Fibroblast of gingiva (primary cell): ENCODE measurements at places on chromosomes 5 and 9.

DNA sequence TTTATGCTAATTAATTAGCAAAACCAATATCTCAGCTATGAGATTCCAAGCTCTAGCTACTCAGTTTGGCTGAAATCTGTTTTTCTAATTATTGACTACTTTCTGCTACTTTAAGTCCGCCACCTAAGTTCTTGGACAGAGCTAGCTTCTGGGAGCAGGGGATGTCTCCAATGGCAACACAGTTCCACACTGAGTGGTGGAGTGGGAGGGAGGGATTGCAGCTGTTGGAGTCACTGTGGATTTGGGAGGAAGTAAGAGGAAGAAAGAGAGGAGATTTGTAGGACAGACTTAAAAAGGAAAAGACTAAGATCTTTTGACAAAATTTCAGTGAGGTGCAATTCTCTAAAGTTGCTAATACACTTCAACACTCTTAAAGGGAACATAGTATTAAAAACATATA, 450.8 kb downstream of the NFIB start:
- DNase-seq: no peak

DNA sequence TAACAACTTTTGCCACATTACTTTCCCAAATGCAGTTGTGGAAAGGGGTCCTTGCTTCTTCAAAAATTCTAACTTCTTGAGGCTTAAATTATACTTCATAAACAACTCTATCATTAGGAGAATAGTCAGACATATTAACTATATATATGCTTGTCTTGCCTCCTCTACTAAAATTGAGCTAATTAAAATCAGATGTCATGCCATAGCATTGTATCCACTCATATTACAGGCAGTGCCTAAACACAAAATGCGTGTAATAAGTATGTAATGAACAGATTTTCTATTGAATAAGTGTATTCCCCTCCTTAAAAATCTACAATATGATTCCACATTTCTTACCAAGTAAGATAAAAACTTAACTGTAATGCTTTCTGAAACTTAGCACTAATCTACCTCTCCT, 204.5 kb downstream of the PLK2 start:
- DNase-seq: no peak

GRCh38 chr5:8907168-8907868, 638.6 kb downstream of the SEMA5A start:
- DNase-seq: peak; percentile 50

GRCh38 chr9:134434894-134435506, 108.7 kb downstream of the RXRA start:
- peak; percentile 97 for DNase-seq

- DNase-seq: peak; percentile 59
These were observed 126.4 kb upstream of the SLC12A2 start for GRCh38 chr5:127957183-127957582.

DNA sequence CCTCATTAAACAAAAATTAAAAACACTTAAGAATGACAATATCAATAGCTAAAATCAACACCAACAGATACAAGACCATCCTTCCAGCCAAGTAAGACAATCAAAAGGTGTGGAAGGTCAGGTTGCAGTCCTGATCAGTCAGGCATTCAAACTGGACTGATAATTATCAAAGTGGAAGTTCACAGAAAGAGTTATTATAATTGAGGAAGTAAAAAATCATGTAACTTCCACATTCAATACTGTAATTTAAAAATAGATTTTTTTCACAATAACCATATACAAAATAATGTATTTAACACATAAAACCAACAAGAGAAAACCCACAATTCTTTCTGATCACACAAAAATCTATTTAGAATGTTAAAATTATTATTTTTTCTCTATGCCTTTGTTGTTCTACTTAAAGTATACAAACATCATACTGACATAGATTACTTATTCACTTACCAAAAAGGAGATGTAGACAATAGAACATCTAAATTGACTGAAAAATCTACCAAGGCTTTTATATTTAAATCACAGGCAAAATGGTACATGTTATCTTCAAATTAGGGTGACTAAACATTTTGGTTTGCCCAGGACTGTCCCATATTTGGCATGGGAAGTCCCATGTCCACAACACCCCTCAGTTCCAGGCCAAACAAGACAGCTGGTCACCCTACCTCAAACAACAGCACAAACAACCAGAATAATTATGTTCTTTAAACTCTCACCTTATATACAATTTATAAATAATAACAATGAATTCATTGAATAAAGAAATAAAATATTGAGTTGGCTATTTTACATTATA, 142.5 kb upstream of the SLC24A2 start:
- DNase-seq: no peak

GRCh38 chr5:177994561-177995190, 1.4 kb downstream of the PROP1 start:
- DNase-seq: no peak

GRCh38 chr5:117327511-117327910, 752.9 kb upstream of the SEMA6A start:
- peak; percentile 2 for DNase-seq

GRCh38 chr5:169303119-169303515, 2.2 kb upstream of the SLIT3 start:
- no peak for DNase-seq

DNA sequence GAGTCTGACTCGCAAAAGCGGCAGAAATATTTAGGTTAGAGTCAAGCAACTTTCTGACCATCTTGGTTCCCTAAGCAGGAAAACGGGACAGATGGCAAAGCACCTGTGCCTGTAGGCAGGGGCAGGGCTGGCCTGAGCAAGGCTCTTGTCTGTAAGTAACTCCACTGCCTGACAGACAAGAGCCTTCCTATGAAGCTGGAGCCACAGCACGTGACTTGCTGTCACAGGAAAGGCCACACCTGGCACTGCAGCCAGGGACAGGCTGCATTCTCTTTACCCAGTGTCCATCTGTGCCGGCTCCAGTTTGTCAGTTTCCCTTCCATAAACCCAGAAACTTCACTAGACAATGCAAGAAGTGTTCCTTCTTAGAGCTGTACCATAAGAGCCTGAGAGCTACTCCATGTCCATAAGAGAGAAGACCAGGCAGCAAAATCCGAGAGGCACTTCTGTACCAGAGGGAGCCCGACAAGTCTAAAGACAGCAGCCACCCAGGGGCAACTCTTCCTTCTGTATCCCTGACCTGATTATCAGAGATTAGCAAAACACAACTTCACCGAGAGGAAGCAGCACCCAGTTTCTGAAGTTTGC, 78.1 kb downstream of the GPR21 start:
- no peak for DNase-seq

DNA sequence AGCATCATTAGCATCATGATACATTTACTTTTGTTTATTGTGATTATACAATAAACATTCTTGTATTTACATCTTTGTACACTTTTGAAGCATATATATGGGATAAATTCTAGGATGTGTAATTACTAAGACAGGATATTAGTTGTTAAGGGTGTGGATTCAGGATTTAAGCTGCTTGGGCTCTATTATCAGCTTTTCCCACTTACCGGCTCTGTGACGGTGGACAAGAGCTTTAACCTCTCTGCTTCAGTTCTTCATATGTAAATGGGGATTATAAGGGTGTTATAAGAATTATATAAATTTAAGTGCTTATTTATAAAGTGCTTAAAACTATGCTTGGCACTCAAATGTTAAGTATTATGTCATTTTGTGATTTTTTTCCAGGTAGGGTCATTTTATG, 131.1 kb downstream of the FER start:
- DNase-seq: no peak

GRCh38 chr9:77462066-77462465, 186.1 kb downstream of the GNA14 start:
- DNase-seq: no peak

GRCh38 chr5:143309661-143310431, 93.6 kb downstream of the NR3C1 start:
- DNase-seq: peak; percentile 60

GRCh38 chr5:74540622-74541021, 99.9 kb downstream of the ENC1 start:
- no peak for DNase-seq

DNA sequence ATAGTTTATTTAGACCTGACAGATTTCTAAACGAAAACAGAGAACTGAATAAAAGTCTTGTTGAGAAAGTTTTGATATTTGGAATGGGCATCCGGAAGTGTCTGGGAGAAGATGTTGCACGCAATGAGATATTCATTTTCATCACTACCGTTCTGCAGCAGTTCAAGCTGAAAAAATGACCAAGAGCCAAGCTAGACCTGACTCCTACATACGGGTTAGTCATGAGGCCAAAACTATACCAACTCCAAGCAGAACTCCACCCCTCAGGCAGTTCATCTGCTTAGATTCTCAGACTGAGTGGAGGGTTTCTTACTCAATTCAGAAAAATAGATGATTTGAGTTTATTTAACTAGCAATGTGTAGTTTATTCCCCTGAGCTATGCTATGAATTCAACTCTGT, 95.4 kb upstream of the ANXA1 start:
- peak; percentile 63 for DNase-seq

DNA sequence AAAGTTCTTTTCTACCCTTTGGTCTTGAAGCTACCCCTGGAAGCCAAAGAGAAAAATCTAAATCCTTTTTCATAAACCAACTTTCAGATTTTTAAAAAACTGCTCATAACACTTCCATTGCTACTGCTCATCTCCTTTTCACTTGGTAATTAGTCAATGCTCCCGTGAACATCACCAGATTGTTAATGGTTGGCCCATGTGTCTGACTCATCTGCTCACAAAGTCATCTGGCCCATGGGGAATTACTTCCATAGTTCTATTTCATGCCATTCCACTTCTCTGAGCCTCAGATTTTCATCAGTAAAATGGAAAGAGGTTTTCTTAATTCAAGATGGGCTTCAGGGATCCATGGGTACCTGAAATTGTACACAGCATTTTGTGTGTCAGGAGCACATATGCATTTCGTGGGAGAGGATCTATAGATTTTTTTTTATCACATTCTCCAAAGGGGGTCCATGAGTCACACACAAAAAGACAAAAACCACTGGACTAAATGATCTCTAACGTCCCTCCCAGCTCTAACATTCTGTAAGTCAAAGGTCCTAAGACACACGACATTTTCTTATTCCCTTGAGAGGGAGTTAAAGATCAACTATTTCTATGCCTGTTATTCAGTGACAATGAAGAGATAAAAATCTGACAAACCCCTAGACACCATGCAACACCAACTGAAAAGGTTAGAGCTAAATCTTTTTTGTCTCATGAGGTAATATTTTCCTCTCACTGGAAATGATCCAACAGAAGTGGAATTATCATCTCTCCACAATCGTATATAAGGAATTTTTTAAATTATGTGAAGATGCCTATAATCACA, 75.4 kb downstream of the TEX10 start:
- DNase-seq: peak; percentile 52

- peak; percentile 47 for DNase-seq
These were observed 75.2 kb upstream of the SSBP2 start for GRCh38 chr5:81826128-81826527.

DNA sequence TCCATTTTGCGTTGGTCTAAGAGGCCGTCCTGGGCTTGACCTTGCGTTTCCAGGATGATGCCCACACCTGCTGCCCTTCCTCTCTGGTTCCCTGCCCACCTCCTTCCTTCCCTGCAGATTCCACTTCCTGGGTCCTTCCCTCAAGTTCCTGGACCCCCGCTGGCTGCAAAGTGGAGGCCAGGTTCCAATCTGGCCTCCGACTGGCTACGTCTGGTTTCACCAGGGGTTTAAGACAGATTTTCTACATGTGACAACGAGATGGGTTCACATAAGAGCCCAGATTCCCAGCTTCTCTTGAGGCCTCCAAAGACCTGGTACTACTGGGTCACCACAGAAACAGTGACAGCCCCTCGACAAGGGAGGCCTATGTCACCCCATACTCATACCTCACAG, 2.1 kb downstream of the MGAT4B start:
- DNase-seq: no peak

DNA sequence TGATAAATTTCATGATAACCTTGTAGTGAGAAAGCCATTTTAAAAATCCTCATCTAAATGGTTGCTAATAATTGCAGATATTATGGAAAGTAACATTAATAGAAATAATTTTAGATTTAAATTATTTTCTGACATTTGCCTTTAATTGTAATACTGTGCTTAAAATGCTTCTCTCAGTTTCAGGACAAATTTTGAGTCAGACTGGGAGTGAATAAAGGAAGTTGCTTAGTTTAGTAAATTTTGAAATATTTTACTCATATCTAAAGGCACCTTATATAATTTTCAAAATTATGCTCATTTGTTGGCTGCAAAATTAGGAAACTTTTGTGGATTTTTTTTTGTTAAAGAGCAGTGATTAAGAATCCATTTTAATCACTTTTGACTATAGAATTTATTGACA, 93.8 kb downstream of the CSNK1G3 start:
- DNase-seq: no peak

- DNase-seq: peak; percentile 80
These were observed 87.5 kb upstream of the SARDH start for GRCh38 chr9:133825555-133826218.

- DNase-seq: no peak
These were observed 124.1 kb downstream of the NXNL2 start for GRCh38 chr9:88659126-88659525.

DNA sequence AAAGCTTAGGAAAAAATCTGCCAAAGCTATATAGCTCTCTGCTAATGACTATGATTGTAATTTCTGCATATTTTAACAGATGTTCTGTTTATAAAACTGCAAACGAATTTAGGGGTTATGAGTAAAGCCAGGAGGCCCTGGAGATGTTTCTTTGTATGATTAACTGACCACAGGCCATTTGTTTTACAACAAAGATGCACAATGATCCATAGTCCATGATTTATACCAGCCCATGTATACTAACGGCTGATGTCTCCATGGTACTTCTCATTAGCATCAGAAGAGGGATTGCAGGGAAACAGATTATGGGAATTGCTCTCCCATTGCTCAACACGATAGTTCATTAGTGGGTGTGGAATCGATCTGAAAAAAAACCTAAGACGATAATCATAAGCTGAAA, 78.9 kb downstream of the PPP2R2B start:
- no peak for DNase-seq

DNA sequence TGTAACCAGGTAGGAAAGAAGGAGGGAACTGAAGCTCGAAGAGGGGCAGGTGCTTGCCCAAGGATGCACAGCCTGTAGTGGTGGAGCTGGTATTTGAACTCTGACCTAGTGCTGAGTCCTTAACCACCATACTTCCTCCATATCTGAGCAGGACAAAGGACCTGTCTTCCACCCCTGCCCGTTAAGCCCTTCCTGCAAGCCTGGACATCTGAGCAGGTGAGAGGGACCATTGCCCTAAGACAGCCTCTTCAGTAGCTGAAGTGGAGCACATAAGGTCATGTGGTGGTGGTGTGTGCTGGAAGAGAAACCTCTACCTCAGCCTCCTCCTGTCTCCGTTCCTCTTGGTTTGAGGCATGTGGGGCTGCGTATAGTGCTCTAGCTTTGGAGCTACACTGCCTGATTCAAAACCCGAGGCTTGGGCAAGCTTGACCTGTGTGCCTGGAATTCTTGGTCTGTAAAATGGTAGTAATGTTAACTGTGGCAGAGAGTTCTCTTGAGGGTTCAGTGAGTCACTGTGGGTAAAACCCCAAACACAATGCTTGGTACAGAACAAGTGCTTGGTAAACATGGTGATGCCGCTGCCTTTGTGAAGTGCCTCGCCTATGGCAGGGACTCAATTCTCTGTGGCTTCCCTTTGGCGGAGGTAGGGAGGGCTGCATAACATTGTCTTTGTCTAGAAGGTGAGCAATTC, 7.4 kb downstream of the GALNT10 start:
- no peak for DNase-seq
